Activated CD4-positive, CD25-positive, alpha-beta regulatory T cell treated with anti-CD3 and anti-CD28 coated beads, Interleukin-2, amount 50 U/mL, for 72 hours (primary cell): ENCODE measurements at places on chromosomes 1 and 21.

DNA sequence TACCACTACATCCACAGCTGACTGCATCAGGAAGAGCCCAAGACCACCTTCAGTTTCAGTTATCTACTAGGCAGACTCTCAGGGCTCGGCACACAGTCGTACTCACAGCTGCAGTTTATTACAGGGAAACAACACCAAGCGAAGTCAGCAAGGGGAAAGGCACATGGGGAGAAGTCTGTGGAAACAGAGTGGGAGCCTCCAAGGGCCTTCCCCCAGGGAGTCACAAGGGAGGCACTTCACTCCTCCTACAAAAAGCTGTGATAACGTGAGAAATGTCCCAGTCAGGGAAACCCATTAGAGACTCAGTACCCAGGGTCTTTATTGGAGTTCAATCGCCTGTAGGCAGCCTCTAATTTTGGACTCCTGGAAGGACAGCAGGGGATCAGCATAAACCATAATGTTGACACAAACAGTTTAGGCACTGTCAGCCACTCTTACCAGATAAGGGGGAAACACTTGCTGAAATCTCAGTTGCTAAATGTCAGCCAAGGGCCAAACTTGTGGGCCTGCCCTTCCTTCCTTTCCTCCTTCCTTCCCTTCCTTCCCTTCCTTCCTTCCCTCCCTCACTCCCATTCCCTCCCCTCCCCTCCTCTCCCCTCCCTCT, 444.0 kb downstream of the SMYD3 start:
- DNase-seq = no peak

GRCh38 chr1:168243636-168244212, 17.9 kb downstream of the SFT2D2 start:
- no peak for DNase-seq

DNA sequence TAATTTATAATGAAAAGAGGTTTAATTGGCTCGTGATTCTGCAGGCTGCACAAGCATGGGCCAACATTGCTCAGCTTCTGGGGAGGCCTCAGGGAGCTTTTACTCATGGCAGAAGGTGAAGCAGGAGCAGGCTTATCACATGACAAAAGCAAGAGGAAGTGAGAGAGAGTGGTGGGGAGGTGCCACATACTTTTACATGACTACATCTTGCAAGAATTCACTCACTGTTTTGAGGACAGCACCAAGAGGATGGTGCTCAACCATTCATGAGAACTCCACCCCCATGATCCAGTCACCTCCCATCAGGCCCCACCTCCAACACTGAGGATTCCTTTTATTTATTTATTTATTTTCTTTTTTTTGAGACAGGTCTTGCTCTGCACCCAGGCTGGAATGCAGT, 5.5 kb upstream of the PLEKHM2 start:
- no peak for DNase-seq

DNA sequence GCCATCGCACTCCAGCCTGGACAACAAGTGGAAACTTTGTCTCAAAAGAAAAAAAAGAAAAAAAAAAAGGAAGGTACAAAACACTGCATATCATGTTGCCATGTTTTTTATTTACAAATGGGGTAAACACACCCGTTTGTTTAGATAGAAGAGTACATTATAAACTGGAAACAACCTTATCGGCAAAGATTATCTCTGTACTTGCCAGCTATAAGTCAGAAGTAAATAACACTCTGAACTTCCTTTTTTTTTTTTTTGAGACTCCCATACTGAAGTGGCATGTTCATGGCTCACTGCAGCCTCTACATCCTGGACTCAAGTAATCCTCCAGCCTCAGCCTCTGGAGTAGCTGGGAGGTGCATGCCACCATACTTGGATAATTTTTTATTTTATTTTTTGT, 21.9 kb downstream of the USP48 start:
- DNase-seq = no peak

GRCh38 chr1:29875557-29876028, 639.3 kb downstream of the PTPRU start:
- DNase-seq = no peak

DNA sequence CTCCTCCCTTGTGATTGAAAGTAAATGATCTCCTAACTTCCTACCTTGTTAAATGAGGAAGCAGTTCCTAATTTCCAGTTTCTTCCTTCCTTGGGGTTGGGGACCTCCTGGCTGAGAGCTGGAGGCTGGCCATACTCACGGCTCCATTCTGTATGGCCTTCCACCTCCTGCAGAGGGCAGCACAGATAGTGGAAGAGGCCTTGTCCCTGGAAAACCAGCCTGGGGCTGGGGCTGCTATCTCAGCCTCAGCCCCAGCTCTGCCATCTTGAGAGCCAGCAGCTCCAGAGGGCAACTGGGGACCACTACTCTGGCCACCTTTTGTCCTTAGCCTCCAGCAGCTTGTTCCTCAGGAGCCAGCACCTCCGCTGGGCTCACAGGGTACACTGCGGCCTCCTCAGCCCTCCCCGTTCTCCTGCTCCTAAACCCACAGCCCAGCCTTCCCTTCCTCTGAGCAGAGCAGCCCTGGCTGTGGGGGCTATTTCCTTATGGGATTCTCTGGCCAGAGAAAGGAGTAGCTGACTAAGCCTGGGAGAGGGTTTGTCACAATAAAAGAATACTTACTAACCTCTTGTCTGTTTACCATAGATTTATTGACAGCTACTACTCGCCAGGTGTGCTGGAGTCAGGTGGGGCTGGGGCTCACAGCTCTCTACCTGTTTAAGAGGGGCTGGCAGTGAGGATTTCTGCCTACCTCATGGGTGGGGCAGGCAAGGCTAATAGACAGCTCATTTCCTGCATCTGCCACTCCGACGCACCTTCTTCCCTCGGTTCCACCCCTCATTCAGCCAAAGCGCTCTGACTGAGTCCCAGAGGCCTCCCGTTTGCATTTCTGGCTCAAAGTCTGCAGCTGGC, 6.3 kb downstream of the TMEM234 start:
- peak; percentile 51 for DNase-seq

- DNase-seq = no peak
These were observed 16.5 kb downstream of the TRIT1 start for GRCh38 chr1:39866767-39867166.

DNA sequence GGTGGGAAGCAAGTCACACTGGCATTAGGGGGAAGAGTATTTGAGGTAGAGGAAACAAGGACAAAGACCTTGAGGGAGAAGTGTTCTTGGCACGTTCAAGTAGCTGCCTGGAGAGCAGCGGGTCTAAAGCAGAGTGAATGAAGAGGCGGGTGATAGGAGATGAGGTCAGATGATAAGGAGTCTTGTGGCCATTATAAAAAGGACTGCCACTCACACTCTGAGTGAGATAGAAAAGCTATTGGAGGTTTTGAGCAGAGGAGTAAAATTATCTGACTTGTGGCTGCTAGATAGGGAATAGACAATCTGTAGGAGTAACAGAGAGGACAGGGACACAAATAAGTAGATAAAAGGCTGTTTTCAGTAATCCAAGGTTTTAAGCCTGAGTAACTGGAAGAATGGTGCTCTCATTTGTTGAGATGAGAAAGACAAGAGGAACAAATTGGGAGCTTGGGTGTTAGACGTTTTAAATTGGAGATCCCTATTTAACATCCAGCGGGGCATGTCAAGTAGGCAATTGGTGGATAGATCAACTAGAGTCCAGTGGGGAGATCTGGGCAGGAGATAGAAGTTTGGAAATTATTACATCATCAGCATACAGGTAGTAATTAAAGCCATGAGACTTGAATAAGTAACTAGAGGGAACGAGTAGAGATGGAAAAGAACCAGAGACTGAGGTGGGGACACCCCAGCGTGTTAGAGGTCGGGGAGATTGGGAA, 43.7 kb downstream of the HENMT1 start:
- DNase-seq = no peak

GRCh38 chr1:213327017-213327667, 276.1 kb downstream of the RPS6KC1 start:
- DNase-seq = no peak

DNA sequence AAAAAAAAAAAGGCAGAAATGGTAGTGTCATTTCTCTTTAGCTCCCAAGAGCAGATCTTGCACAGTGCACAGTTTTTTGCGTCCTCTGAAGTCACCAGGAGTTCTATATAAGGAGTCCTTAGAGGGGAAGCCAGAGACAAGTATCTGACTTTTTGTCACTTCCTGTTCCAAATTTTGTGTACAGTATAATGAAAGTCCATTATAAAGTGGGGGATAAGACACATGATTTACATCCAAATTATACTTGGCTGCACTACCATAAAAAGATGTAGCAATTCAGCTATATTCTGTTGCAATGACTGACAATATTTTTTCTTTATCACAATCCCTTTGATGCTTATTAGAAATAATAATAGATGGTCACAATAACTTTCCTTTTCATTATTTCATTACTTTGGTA, 1276.9 kb upstream of the ADGRL2 start:
- DNase-seq = no peak

- DNase-seq = no peak
These were observed at the start of gene PLEKHA6 for GRCh38 chr1:204359474-204360255. PLEKHA6 (minus strand) TSS chr1:204359929; CDS start chr1:204273727, 86,202 bp downstream.

DNA sequence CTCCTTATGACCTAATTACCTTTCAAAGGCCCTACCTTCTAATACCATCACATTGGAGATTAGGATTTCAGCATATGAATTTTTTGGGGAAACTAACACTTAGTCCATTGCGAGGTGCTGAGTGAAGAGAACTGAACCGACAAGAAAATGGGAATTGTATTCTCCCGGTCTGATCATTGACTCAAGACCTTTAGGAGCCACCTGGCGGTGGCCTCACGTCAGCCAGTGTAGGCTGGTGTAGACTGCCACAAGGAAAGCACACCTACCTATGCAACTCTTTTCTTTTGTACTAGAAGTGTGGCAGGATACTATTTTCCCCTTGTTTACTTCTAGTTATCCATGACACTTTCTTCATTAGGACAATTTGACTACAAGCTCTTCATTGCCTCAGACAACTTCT, 333.5 kb upstream of the B3GALT2 start:
- DNase-seq = no peak

GRCh38 chr1:1600861-1601563, 1.1 kb upstream of the FNDC10 start:
- no peak for DNase-seq

DNA sequence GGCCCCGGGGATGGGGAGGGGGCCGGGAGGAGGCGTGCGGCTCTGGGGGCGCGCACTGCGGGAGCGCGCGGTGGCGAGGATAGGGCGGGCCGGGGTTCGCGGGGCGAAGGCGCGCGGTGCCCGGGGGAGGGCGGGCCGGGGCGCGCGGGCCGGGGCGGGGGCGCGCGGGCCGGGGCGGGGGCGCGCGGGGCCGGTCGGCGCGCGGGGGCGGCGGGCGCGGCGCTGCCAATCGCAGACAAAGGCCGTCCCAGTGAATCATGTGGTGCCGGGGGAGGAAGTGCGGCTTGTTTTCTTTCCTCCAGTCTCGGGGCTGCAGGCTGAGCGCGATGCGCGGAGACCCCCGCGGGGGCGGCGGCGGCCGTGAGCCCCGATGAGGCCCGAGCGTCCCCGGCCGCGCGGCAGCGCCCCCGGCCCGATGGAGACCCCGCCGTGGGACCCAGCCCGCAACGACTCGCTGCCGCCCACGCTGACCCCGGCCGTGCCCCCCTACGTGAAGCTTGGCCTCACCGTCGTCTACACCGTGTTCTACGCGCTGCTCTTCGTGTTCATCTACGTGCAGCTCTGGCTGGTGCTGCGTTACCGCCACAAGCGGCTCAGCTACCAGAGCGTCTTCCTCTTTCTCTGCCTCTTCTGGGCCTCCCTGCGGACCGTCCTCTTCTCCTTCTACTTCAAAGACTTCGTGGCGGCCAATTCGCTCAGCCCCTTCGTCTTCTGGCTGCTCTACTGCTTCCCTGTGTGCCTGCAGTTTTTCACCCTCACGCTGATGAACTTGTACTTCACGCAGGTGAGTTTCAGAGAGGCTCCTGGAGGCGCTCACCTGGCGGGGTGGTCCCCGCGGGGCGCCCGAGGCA, at the start of gene GPR137B:
TSS of gene GPR137B (plus strand) at position 287 of the 851 bp plus-strand sequence. CDS start at position 371, 84 bp downstream.
- DNase-seq = peak; percentile 56

DNA sequence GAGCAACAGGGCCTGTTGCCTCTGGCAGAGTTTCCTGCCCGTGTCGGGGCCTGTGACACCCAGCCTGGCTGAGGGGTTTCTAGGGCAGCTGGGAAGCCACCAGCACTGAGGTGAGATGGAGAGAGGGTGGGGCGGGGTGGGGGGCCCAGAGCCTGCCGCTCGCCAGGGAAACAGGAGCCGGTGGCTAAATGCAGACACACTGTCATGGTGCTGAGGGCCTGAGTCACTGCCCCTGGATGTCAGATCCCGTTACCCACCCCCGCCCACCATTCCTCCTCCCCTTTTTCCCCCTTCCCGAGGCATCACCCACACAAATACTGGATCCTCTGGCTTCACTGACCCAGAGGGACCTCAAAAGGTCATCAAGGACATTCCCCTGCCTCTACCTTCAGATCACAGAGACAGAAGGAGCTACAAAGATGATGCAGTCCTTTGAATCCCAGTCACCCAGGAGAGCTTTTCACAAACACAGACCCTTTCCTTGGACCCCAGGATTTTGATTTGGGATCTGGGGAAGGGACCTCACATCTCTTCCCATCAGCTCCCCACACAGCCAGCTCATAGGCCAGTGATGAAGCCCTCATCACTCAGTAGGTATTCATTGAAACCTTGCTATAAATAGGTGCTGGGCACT, 1.9 kb upstream of the HSPB7 start:
- no peak for DNase-seq

- DNase-seq = no peak
These were observed 31.0 kb upstream of the MTMR11 start for GRCh38 chr1:149967646-149968045.

- no peak for DNase-seq
These were observed 5.9 kb upstream of the FAAP20 start for GRCh38 chr1:2200308-2200943.

DNA sequence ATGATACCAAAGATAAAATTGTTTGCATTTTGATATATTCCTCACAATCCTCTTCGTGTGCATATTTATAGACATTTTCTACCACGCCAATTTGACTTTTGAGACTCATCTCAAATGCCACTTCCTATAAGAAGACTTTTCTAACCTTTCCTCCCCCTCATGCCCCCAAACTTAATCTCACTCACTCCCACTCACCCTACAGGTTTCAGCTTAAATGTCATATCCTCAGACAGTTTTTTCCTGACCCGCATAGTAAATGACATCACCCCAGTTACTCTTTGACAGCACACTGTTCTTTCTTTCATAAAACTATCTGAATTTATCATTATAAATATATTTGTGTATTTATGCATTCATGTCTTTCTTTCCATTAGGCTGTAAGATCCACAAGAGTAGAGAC, 29.6 kb upstream of the RGS8 start:
- DNase-seq = no peak

GRCh38 chr1:17686258-17686657, 68.9 kb upstream of the ACTL8 start:
- DNase-seq = no peak

DNA sequence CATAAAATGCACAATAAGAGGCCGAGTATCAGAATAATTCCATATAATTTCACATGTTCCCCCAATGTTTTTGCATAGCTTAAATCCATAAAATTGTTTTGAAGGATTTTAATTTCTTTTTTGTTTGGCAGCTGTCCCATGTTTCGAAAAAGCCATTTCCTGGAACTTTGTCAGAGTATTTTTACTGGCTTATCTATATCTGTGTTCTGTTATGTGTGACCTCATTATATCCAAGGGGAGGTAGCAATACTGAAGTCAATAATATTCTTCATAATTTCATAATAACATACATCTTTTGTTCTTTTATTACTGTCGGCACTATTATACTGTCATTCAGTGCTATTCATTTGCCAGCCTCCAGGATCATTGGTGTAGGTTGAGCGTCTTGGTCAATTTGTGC, 9.4 kb upstream of the BACH1 start:
- DNase-seq = no peak

GRCh38 chr21:22278366-22278765, 1280.2 kb downstream of the NCAM2 start:
- no peak for DNase-seq

- DNase-seq = no peak
These were observed 1.3 kb upstream of the KRTAP10-12 start for GRCh38 chr21:44695641-44696040.
